Naive thymus-derived CD4-positive, alpha-beta T cell (primary cell): ENCODE measurements at places on chromosomes 1 and 21.

GRCh38 chr1:212586206-212587015, 22.1 kb upstream of the ATF3 start:
- no peak for DNase-seq

DNA sequence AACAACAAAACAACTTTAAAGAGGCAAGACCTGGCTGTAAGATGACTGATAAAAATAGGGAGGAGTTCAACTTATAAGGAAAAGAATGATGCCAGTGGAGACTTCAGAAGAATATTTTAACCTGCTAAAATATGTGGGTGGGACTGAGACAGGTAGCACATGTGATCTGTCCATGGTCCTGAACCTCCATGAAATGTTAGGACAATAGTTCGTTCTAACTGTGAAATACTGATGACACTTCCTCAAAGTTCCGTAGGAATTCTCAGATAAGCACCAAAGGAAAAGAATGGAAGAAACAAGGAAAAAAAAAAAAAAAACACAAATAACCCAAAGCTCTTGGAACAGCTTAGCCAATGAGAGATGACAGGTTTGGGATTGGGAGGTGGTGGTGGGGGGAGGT, 44.7 kb downstream of the CDC42BPA start:
- DNase-seq: no peak

DNA sequence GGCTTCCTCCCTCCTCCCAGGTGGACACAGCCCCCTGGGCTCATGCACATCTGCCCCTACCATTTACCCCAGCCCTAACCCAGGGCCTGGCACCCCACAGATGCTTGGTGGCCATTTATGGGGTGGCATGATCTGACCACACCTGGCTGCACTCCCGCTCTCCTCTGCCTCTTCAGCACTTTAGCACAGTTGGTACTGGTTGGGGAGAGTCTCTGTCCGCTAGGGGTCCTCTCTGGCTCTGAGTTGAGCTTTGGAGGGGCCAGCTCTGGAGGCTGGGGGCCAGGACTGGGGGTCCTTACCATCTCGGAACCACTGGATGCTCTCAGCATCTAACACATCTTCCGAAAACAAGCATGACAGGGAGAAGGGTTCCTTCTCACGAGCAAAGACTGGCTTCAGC, 17.4 kb downstream of the MYOM3 start:
- no peak for DNase-seq

- no peak for DNase-seq
These were observed 219.5 kb downstream of the URB2 start for GRCh38 chr1:229845410-229846138.

DNA sequence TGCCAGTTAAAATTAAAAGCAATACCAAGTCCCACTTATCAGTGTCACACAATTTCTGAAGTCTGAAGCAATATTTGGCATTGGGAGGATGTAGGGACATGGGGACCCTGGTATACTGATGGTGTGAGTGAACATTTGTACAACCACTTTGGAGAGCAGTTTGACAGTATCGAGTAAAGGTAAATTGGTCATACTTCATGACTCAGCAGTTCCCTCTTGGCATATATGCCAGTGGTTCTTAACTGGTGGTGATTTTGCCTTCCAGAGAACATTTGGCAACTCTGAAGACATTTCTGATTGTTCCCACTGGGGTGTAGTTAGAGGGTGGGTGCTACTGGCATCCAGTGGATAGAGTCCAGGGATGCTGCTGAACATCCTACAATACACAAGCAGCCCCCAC, 19.7 kb downstream of the FMOD start:
- no peak for DNase-seq

DNA sequence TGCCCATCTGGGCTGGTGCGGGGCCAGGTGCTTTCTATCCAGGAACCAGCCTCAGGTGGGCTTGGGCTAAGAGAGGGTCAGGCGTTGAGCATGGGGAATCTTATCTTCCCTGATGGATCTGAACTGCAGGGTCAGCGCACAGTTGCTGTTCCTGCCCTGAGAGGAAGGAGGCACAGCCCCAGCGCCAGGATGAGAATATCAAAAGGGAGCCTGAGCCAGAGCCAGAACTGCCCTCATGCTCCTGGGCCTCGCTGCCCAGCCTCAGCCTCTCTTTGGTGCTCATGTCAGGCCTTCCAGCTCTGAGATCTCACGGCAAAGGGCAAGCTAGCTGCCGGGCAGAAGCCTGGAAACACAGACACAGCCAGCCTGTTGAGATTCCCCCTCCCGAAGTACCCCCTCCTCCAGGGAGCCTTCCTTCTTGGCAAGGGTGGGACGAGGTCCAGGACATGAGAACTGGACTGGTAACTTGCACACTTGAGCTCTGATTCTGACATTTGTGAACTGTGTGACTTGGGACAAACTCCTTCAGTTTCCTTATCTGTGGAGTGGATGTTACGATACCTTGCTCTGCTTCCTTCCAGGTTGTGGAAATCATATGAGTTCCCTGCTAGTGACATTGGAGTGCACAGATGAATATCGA, 1.2 kb upstream of the LAD1 start:
- no peak for DNase-seq

DNA sequence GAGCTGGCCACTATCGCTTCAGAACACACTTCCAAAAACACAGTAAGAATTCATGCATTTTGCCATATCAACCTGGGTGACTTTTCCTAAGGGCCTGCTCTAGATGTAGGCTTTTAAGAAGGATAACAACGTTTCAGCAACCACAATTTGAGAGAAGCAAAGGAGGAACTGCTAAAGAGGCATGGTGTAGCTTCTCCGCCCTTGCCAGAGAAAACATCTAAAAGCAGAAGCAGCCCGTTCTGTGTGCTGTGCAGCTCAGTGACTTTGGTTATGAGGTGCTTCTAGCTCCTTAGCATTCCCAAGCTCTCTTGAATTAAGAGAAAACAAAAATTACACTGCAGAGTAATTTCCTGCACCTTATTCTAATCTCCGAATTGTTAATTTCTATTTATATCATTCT, 2.7 kb downstream of the PER3 start:
- no peak for DNase-seq

- no peak for DNase-seq
These were observed 129.8 kb downstream of the TBX19 start for GRCh38 chr1:168410464-168410863.

- DNase-seq: no peak
These were observed 593.4 kb downstream of the PLPP3 start for GRCh38 chr1:55986003-55986402.

DNA sequence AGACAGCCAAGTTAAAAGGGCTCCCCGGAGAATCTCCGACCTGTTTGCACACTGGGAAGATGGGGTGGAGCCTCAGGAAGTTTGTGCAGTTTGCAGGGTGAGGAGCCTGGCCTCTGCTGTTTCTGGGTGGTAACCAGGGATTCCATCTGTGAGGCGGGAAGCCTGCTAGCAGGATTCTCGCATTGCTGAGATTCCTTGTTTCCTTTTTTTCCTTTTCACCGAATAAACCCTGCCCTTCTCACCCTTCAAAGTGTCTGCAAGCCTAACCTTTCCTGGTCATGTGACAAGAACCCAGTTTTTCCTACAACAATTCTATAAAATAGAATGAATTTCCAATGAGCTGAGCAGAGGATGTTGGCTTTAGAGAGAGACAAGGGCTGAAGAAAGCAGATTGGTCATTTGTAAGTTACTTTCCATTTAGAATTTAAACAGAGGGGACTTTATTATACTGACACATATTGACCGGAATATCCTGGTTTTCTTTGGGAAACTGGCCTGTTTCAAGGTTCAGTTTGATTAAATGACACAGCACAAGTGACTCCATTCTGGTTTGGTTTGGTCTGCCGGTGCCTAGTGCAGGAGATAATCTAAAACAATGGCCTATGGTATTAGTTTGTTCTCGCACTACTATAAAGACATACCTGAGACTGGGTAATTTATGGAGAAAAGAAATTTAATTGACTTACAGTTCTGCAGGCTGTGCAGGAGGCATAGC, 48.7 kb upstream of the DNAH14 start:
- no peak for DNase-seq

GRCh38 chr1:94602316-94602715, 60.8 kb upstream of the F3 start:
- DNase-seq: no peak

- DNase-seq: no peak
These were observed 573.5 kb downstream of the SMYD3 start for GRCh38 chr1:245933431-245934045.
